ENCODE measurements at places on chromosomes 3 and 15.
A peak's percentile ranks its signal among the peaks of the same experiment; 100 is the strongest.

GRCh38 chr15:70605606-70606410 is 157.6 kb downstream of the UACA start:
- no peak for DNase-seq

DNA sequence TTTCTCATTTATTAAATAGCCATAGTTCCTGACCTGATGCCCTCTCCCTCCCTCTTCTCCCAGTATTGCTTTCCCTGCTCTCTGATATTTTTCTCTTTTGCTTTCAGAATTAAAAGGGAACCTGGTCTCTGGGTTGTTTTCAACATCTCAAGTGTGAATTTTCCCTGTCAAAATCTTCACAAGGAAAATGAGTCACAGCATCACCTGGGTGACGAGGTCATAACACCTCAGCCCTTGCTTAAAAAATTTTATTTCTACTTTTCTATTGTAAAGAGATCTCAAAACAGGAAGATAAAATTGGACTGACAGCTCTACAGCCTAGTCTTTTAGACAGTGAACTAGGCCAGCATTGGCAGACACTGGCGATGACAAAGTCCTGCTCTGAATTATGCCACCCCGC is 40.1 kb downstream of the GAP43 start:
- DNase-seq, result no peak

DNA sequence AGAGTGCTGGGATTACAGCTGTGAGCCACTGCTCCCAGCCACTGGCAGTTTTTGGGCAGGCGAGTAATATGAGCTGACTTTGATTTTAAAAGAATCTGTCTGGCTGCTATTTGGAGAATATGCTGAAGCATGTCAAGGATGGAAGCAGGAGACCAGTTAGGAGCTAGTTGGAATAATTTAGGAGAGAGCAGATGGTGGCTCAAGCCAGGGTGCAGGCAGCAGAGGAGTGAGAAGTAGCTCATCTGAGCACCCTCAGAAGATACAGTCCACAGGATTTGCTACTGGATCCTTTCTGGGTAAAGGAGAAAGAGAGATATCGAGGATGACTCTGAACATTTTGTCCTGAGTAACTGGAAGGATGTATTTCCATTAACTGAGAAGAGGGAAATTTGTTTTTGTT is 30.4 kb upstream of the BDH1 start:
- DNase-seq, result no peak

DNA sequence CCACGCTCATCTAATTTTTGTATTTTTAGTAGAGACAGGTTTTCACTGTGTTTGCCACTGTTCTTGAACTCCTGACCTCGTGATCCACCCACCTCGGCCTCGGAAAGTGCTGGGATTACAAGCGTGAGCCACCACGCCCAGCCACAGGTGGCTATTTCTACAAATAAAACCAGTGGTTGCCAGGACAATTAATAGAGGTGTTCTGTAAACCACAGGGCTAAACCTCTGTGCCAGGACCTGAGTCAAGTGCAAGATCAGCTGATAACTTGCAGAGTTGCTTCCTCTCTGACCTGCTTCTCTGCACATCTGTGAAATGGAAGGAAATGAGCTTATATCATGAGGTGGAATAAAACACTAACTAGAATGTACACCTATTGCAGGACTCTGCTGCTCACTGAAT is 72.8 kb downstream of the CD200R1L start:
- peak; percentile 54 for DNase-seq

DNA sequence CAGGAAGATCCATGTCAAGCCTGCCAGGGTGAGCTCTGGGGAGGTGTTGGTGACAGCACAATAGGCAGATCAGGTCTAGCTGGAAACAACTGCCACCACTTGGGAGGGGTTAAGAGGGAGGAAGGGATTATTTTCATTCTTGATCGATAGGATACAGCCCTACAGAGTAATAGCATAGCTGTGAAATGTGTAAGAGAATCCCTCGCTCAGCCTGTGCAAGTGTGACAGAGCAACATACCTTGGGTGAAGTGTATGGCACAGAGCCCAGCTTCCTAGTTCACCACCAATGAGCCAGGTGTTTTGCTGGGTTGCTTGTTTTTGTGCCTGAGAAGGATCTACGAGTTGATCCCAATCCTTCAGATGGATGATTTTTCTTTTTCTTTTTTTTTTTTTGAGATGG is 9.2 kb upstream of the DCUN1D1 start:
- no peak for DNase-seq

DNA sequence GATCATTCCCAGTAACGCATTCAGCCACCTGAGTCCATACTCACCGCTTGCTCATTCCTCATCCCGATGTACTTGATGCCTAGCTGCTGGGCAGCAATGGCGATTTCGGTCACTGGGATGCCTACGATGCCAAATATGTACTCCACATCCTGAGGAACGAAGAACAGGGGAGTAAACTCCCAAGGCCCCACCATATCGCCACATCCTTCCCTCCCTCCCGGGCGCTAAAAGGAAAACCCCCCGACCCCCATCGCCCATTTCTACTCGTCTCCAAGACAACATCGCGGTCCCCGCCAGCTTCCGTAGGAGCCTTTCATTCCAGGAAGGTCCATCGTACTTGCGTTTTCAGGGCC is 347 bp downstream of the HACL1 start:
- no peak for DNase-seq

GRCh38 chr15:76791511-76791910 is 113.6 kb downstream of the SCAPER start:
- no peak for DNase-seq

DNA sequence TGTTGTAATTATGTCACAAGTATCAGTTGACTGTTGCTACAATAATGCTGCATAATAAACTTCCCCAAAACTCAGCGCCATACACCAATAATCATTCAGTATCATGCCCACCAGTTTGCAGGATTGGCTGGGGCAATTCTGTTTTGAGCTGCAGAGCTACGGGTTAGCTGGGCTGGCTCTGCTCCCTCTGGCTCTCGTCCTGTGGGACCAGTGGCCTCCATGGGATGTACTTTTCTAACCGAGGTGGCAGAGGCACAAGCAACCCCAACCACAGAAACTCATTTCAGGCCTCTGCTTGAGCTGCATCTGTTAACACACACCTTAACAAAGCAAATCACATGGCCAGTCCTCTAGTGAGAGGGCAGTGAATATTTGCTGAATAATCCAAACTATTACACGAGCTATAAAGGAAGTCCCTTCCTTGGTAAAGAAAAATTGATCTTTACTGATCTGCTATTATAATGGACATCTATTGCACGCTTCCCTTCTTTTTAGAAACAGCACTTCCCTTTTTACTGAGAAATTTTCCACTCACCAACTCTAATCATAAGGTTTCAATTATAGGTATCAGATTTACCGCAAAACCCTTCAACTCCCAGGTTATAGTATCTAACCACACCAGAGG is 10.9 kb upstream of the BCL2A1 start:
- DNase-seq, result no peak

DNA sequence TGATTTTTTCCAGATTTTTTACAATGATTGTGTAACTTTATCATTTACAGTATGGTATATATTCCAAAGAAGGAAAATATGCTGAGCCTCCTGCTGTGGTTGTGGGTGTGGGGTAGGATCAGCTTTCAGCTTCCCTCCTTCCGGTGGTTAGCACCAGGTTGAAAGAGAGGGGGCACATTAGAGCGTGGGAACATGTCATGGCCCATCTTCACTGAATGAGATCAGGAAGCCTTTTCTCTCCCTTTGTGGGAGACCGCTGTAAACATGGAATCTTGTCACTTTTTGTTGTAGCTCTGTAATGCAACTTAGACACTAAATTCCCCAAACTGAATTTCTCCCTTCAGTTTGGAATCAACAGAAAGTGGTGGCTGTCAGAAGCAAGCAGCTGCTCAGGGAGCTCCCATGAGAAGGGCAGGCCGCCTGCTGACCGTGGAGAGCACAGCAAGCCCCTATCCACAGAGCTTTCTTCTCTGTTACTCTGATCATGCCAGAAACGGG is 86.7 kb upstream of the LIMD1 start:
- DNase-seq, result peak; percentile 7

GRCh38 chr15:48530528-48530927 is 115.0 kb downstream of the FBN1 start:
- DNase-seq, result no peak

- no peak for DNase-seq
Observed at GRCh38 chr3:198043119-198043518, 83.1 kb downstream of the LMLN start.

GRCh38 chr3:46829699-46830208 is 33.5 kb downstream of the MYL3 start:
- peak; percentile 15 for DNase-seq

- DNase-seq, result no peak
Observed at GRCh38 chr3:17747174-17747889, 4.9 kb upstream of the TBC1D5 start.

DNA sequence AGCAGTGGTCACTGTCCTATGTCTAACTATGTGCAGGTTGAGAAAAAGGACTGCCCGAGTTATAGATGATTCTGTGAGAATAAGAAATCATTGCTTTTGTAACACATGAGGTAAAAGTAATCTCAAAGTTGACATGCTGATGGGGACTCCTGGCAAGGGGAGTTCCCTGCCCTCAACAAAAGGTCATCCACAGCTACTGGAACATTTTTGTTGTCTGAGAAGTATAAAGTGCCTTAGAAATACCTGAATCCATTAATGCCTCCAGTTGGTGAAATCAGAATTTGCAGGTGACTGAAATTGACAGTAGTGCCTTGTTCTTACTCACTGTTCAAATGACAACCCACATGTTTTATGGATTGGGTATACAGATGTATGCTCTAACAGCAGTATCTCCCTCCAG is 43.7 kb upstream of the RBM5 start:
- DNase-seq, result no peak

GRCh38 chr3:182837855-182838454 is 44.7 kb downstream of the ATP11B start:
- DNase-seq, result peak; percentile 27

DNA sequence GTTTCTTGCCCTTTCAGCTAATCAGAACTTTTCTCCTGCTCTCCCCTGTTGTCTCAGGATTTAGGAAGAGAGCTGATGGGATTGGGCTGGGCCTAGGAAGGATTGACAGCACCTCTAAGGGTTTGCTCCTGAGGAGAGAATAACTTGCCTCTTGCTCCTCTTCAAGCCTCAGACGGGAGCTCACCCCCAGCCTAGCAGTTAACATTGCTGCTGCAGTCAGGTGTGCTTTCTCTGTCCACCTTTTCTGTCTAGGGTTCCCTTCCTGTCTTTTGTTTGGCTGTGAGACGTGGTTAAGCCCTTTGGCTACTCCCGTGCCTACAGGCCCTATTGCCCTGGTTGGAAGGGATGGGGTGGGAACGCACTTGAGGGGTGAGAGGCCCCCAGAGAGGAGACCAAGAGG is 20.1 kb downstream of the TMEM108 start:
- DNase-seq, result no peak

All from CD4-positive, alpha-beta T cell treated with Interleukin-12 subunit alpha and Interleukin-12 subunit beta, for 1 hour (primary cell).